NCI-H446 (cell line): ENCODE measurements at places on chromosomes 12 and 14.
A peak's percentile ranks its signal among the peaks of the same experiment; 100 is the strongest.

DNA sequence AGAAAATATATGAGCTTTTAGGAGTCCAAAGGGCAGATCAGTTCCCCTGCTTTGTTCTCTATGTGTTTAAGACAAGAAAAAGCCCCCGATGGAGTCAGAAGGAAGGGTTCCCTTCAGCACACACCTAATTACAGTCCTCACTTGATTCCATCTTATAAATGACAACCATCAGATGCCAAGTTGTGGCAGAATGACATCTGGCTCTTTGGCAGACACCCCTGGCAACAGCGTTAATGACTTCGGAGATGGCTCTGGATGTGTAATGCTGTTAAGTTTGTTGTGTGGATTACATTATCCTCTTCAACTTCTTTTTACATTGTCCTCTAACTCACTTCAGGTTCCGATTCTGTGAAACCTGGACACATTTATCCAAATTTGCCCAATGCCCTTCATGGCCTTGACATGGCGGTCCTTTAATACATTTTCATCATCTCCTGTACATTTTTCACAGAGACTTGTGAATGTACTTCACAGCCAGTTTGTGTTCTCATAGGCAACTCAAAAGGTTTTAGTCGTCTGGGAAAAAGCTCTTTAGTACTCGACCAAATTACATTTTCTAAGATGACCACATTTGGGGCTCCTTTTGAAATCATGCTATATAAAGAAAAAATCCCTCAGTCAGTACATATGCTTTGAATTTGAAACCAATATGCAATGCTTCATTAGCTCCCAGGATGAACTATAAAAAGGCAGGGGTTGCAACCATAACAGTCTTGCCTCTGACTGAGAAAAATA is 667.8 kb downstream of the NOVA1 start:
- DNase-seq = peak; percentile 94

DNA sequence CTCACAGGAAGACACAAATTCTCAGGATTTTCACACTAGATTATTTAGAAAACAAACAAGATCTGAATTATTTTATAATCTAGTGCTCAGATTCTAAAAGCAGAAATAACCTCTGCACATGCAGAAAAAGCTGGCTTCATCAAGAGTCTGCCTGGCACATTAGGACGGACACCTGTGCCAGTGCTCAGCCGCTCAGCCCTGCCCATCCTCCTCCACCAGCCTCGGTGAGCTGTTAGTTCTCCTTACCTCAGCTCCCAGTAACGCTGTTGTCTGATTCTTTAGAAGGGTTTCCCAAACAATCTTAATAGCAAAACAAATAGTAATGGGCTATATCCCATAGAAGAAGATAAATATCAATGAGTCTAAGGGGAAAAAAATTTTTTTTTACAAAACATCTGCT is 27.7 kb downstream of the DUSP16 start:
- DNase-seq = no peak

DNA sequence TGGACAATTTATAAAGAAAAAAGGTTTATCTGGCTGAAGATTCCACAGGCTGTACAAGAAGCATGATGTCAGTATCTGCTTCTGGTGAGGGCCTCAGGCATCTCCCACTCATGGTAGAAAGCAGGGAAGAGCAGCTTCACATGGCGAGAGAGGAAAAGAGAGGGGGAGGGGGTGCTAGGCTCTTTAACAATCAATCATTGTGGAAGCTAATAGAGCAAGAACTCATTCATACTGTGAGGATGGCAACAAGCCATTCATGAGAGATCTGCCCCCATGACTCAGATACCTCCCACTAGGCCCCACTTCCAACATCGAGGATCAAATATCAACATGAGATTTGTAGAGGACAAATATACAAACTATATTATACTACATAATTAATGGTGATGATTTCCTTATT is 361.9 kb upstream of the FAR2 start:
- peak; percentile 27 for DNase-seq

DNA sequence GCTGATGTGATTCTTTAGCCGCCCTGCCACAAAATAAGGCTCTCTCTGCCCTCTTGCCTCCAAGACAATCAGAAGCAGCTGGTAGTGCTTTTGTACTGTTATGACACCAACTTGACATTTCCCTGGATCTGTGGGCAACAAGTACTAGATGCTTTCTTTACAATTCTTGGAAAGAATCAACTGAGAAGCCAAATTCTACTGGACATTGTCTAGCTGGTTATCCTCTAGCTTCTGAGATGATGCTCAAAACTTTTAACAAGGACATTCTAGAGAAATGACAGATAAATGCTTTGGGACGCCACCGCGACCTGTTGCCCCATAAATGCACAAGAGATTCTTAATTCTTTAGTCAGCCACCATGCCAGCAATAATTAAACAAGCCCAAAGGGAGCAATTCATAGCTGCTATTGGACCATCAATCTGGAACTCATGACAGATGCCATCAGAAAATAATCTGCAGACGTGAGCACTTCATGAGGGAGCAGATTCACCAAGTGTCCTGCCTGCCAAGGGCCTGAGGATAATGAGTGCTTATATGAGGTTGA is 22.8 kb downstream of the FMNL3 start:
- DNase-seq = no peak

- no peak for DNase-seq
Measured at GRCh38 chr14:73500360-73500759, 9.6 kb downstream of the RIOX1 start.

GRCh38 chr12:64742416-64742815 is 16.8 kb downstream of the GNS start:
- DNase-seq = no peak
